NCI-H774 (cell line): ENCODE measurements at places on chromosomes 7 and 10.

DNA sequence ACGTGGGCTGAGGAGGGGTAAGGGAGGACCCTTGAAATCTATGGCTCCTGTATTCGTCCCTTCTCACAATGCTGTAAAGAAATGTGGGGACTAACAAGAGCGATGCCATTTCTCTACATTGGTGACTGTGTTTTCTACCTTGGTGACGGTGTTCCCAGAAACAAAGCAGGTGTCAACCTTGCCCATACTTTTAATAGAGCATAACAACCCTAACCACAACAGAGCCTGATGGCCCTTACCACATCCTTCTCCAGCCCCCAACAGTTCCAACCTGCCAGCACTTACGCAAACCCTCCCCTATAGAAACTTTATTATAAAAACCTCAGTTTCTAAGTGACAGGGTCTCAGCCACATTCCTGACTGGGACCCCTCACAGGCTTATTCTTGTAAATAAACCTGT lies 28.2 kb upstream of the ADCYAP1R1 start:
- DNase-seq: no peak

DNA sequence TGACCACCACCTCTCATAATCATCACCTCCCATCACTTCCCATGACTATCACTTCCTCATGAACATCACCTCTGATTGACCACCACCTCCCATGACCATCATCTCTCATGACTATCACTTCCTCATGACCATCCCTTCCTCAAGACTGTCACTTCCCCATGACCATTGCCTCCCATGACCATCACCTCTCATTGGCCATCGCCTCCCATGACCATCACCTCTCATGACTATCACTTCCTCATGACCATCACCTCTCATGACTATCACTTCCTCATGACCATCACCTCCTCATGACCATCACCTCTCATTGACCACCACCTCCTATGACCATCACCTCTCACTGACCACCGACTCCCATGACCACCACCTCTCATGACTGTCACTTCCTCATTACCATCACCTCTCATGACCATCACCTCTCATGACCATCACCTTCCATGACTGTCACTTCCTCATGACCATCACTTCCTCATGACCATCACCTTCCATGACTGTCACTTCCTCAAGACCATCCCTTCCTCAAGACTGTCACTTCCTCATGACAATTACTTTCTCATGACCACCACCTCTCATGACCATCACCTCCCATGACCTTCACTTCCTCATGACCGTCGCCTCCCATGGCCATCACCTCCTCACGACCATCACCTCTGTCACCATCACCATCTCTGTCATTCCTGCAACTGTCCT lies 51.6 kb downstream of the PDGFA start:
- no peak for DNase-seq

DNA sequence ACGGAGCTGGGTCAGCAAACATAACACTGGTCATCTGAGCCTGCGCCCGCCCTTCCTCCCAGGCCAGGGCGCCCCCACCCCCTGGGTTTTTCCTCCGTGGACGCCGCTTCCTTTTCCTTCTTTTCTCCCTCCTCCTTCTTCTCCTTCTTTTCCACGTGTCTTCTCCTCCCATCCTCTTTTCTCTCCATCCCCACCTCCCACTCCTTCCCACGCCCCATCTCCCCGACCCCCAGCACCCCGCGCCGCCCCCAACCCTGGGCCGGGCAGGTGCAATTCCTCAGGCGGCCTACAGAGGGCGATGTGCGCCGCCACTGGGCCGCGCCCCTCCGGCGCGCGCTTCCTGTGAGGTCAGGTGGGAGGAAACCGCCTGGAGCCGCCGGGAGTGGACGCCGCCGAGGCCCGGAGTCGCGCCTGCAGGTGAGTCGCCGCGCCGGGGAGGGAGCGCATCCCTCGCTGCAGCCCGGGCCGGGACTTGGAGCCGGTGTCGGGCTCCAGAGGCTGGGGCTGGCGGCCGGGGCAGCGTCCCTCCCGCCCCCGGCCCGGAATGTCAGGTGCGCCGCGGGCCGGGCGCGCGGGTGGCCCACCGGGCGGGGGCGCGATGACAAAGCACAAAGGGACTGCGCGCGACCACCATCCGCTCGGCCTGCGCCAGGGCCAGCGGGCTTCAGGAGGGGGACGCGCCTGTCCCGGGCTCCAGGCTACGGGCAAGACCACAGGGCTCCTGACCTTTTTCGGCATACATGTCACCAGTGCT lies at the start of gene FAM241B:
FAM241B (plus strand) TSS at position 351 of the 754 bp plus-strand sequence. CDS start 1,497 bp downstream, outside the sequence.
- peak; percentile 76 for DNase-seq

GRCh38 chr7:32868116-32868515 lies 23.4 kb downstream of the KBTBD2 start:
- DNase-seq: no peak

GRCh38 chr7:80705130-80705781 lies 66.8 kb downstream of the CD36 start:
- DNase-seq: no peak

GRCh38 chr10:71486484-71487114 lies 89.9 kb downstream of the CDH23 start:
- no peak for DNase-seq

GRCh38 chr7:98077762-98078161 lies 28.9 kb upstream of the LMTK2 start:
- no peak for DNase-seq

- no peak for DNase-seq
Observed at GRCh38 chr7:48042636-48043035, 7.3 kb downstream of the C7orf57 start.

DNA sequence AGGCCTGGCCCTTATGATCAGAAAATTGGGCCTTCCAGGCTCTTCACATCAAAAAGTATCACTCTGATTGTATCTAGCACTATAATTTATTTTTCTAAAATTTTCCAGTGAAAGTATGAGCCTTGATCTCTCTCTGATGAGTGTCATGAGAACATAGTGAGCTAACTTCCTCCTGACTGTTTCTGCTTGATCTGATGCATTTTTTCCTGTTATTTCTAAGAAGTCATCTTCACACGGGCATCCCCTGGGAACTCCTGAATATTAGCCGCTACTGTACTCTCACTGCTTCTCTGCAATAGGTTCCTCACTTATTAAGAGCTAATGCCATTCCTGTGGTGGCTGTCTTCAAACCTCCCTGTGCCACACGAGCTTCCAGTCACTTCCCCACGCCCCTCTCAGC lies 63.1 kb upstream of the ZPBP start:
- DNase-seq: no peak

GRCh38 chr10:114024876-114025610 lies 18.6 kb upstream of the ADRB1 start:
- DNase-seq: no peak

- DNase-seq: no peak
Observed at GRCh38 chr10:74078037-74078436, 72.6 kb downstream of the AP3M1 start.
